ENCODE measurements at places on chromosomes 13 and 19. TPM values are rescaled to one million over a fixed set of nuclear protein-coding genes. Genes with fewer than 3 reads are reported as not detected.
A peak's percentile ranks its signal among the peaks of the same experiment; 100 is the strongest.

GRCh38 chr19:43476606-43477005 lies 11.2 kb upstream of the LYPD3 start:
- no peak for DNase-seq

GRCh38 chr13:79870766-79871165 lies 389.8 kb downstream of the NDFIP2 start:
- no peak for DNase-seq

LSM14A gene
- total RNA-seq, result 172 TPM

- DNase-seq, result no peak
Observed at GRCh38 chr13:37106642-37107041, 1.2 kb upstream of the CSNK1A1L start.

DNA sequence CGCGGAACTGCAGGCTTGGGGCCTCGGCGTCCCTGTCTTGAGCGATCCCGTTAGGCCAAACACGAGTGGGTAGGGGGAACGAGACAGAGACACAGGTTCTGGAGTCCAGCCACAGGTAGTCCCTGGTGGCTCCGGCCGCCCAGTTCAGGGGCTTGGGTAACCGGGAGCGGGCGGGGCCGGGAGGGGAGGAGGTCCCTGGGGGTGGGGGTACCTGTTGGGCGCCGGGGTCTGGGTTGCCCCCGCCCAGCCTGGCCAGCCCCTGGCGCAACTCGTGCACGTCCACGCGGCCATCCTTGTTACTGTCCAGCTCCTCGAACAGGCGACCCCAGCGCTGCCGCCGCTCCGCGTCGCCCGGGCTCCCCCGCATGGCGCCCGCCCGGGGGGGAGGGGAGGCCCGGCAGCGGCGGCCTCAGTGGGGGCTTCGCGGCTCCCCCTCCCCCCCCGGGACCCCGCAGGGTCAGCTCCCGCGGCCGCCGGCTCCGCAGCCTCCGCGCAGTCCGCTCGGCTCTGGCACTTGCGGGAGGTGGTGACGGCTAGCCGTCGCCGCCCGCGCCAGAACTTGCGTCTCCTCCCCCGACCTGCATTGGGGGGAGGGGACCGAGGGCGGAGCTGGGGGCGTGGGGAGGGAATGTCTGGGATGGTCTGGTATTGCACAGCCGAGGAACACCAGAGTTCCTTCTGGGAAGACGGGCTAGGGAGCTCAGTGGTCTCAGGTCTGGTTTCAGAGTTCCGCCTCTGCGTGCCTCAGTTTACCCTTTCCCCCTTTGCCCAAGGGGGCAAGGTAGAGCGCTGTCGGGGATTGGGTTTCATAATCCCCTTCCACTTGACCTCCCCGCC lies at the start of gene SLC25A23:
Gene SLC25A23 (minus strand): TSS at position 531 of the 837 bp plus-strand sequence. CDS start 164 bp downstream, at position 367.
- DNase-seq, result peak; percentile 84

DNA sequence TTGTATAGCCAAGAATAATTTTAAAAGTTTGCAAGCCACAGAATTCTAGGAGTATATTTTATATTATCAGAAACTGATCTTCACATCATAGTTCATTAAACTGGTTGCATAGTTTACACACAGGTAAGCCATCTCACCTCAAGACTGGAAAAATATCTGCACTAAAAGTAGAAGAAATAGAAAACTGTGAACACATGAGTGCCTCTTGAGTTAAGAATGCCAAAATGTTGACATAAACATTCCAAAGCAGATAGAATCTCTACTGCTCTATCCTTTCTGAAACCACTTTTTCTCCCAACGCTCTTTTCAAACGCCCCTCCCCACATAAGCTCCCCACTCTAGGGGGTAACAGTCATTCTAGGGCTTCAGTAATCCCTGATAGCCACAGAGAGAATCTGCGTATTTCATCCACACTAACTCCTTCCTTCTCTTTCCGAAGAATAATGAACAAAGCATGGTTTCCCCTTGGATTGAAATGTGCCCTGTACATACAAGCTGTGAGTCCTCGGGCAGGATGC lies 201.5 kb downstream of the IRS2 start:
- no peak for DNase-seq

MFSD12 gene
- 90.9 TPM for total RNA-seq

GRCh38 chr19:48465215-48465614 lies 4.0 kb upstream of the CYTH2 start:
- no peak for DNase-seq

DNA sequence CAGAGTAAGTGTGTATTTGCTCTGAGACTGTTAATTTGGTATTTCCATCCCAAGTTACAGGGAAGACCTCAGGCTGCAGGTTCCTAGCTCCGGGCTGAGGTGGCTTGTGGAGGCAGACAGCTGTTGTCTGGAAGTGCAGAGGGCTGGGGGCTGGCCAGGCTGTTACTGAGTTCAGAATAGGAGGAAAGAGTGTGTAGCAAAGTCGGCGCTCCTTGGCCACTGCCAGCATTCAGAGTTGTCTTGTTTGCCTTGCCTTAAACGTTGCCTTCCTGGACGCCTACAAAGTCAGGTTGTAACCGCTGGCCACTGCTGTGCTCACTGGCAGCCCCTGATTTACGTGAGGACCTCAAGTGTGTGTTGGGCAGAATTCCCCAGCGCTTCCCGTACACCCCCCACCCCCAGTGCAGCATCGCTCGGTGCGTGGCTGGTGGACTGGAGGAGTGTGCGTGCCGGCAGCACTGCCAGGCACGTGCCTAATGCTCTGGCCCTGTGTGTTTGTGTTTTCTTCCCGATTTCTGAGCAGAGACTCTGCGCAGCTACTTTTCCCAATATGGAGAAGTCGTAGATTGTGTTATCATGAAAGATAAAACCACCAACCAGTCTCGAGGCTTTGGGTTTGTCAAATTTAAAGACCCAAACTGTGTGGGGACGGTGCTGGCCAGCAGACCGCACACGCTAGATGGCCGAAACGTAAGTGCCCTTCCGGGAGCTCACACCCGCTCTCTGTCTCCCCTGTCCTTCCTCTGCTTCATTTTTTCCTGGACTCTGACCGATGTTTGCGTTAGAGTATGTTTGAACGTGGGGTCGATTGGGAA lies 10.5 kb downstream of the DAZAP1 start:
- DNase-seq, result no peak

LYPD3 gene
- not detected for total RNA-seq

DNA sequence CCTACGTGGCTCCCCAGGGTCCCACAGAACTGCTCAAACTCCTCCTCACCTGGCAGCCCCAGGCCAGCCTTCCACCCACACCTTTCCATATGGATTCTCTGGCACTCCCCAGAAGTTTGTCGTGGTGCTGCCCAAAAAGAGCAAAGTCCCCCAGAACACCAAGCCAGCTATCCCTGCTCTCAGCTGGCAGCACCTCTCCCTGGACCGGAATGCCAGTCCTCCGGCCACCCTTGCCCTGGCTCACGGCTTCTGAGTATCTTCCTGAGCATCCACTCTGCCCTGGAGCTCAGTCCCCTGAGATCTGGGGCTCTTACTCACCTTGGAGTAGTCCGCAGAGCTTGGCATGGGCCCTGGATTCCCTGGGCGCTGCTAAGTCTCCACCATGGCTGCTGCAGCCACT lies 166.5 kb upstream of the ZNF507 start:
- no peak for DNase-seq

GRCh38 chr19:45772130-45772840 lies 3.2 kb upstream of the SIX5 start:
- DNase-seq, result no peak

- DNase-seq, result no peak
Observed at GRCh38 chr19:29329460-29330134, 116.6 kb upstream of the UQCRFS1 start.

- DNase-seq, result no peak
Observed at GRCh38 chr19:3059653-3060052, 2.6 kb downstream of the TLE5 start.

- DNase-seq, result no peak
Observed at GRCh38 chr19:54154603-54155345, 4.7 kb downstream of the LENG1 start.

- DNase-seq, result no peak
Observed at GRCh38 chr13:23868521-23868920, 20.7 kb downstream of the MIPEP start.

All from thyroid gland (tissue), 4 donors.